Stimulated activated CD4-positive, alpha-beta T cell treated with anti-CD3 and anti-CD28 coated beads, TNF-alpha, amount 100 ng/mL, for 24 hours (primary cell): ENCODE measurements at places on chromosomes 6 and 20.
A peak's percentile ranks its signal among the peaks of the same experiment; 100 is the strongest.

- no peak for DNase-seq
These were observed 758.3 kb downstream of the HDGFL1 start for GRCh38 chr6:23327621-23328020.

- no peak for DNase-seq
These were observed 30.3 kb upstream of the VEGFA start for GRCh38 chr6:43739642-43740091.

GRCh38 chr6:20001286-20001685 lies 164.1 kb downstream of the ID4 start:
- DNase-seq = no peak

- no peak for DNase-seq
These were observed 129.1 kb upstream of the SPACA1 start for GRCh38 chr6:87918461-87918941.

DNA sequence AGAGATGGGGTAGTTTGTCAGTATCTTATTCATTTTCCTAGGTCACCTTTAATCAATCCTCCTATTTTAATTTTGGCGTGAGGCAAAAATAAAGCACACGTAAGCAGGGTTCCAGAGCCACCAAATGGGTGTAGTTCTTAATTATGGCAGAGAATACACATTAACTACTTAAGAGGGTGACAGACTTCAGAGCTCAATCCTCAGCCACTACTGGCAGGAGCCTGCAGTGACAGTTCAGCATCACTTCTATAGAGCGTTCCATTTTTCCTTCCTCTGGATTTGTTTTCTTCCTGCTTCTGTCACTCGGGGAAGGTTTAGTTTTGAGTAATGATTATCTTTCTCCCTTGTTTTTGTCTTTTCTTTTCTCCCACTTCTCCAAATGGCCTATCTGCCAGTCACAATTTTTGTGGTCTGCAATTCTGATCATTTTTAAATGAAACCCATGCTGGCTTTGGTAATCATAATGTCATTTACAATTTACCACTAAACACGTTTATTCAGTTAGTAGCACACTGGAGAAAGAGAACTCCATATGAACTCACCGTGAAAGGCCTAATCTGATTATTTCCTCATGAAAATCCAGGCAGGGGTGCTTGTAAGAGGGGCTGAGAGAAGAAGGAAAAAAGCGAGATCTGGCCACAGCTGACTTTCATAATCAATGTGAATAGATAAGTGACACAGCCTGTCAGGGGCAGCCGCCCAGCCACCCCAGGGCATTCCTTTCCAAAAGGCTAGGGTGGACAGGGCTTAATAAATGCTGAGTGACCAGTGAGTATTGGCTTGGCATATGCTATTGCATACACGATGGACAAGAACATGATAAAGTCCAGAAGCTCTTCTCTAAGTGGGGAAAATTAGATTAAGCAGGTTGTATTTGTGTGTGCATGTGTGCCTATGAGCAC lies 412.1 kb downstream of the PKHD1 start:
- DNase-seq = no peak

DNA sequence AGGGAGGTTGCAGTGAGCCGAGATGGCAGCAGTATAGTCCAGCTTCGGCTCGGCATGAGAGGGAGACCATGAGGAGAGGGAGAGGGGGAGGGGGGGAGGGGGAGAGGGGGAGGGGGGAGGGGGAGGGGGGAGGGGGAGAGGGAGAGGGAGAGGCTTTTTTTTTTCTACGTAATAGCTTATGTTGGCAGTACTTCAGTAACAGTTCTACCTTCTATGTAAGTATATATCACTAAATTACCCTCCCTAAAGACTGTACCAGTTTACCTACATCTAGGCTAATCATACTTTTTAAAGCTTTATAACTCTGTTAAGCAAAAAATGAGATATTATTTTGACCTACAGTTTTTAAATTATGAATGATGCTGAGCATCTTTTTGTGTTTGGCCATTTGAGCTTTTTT lies 13.6 kb downstream of the TM9SF4 start:
- no peak for DNase-seq

- DNase-seq = peak; percentile 65
These were observed 171.4 kb downstream of the DTNBP1 start for GRCh38 chr6:15491255-15491985.

GRCh38 chr6:127951172-127951917 lies 50.5 kb upstream of the THEMIS start:
- DNase-seq = no peak

- DNase-seq = no peak
These were observed 4.3 kb downstream of the MICA start for GRCh38 chr6:31407699-31408098.

- no peak for DNase-seq
These were observed 118.3 kb downstream of the KCNQ5 start for GRCh38 chr6:72740135-72740534.

DNA sequence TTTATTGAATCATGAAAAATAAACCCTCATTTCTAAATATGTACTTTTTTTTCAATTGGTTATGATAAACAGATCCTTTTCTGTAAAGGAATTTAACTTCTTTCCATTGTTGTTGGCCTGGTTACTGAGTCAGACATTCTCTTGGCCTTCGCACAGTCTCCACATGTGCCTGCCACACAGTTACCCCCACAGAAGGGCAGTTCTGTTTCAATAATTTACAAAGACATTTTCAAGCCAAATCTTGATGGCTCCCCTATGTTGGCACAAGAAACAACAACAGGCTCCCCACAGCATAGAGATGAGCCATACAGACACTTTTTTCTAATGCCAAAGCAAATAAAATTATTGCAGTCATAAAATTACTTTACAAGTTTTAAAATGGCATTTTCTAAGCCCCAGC lies 55.6 kb upstream of the BEND6 start:
- no peak for DNase-seq

DNA sequence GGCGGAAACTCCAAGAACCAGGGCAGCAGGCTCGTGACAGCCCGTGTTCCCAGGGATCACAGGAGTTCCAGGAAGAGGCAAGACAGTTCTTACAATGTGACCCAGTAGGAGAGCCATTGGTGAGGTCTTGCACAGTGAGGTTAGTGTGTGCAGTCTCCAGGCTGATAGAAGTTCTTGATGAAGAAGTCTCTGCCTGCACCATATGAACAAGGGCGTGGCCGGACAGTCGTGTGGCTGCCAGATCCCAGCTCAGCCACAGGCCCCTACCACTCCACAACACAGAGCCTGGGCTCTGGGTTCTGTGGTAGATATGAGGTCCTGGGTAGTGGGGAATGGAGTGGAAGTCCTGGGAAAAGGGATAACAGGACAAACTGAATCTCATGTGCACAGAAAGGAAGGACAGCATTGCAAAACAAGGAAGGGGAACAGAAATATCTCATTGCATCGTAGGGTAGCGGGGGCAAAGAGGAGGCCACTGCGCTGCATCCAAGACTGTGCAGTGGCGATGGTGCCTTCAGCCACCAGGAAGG lies 65.2 kb downstream of the STX11 start:
- DNase-seq = no peak

DNA sequence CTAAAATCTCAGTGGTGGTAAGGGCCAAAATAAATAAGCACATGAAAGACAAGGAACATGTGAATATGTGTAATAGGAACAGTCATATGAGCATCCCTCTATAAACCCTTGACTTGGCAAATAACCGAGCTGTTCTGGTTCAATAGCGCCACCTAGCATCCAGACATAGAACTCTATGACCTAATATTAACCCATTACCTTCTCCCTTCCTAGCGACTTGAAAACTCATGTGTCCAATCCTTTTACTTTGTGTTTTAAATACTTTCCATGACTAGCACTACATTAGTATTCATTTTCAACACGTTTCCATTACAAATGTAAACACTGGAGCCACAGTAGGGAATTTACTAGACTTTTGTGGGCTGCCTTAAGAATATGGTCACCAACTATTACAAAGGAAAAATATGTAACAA lies 279.7 kb downstream of the UST start:
- no peak for DNase-seq

GRCh38 chr6:44621846-44622245 lies 234.3 kb downstream of the CDC5L start:
- DNase-seq = no peak

DNA sequence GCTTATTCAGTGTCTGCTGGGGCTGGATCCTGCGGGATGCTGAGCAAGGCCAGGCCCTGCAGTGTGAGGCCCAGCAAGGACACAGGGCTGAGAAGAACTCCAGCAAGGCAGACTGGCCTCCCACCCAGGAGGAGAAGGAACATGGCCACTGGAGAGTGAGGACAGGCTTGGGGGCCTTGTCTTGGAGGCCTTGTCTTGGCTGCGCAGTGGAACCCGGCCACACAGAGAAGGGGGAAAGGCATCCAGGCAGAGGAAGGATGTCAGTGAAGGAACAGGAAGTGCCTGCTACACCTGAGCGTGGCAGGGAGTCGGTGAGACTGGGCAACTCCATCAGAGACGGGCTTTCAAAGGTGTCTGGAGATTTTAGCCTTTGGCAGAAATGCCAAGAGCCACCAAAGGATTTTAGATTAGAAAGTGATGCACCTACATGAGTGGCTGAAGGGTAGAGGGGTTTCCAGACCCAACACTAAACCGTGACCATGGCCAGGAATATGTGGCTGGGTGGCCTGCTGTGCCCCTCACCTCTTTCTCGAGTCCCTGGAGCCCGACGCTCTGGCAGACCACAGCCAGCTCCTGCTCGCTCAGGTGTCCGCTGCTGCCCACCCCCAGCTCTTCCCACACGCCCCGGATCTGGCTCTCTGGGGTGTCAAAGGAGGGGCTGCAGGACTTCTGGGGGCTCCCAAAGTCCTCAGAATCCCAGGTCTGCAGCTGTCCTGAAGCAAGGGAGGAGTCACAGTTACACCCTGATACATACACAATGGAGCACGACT lies 80.8 kb downstream of the NINL start:
- no peak for DNase-seq

DNA sequence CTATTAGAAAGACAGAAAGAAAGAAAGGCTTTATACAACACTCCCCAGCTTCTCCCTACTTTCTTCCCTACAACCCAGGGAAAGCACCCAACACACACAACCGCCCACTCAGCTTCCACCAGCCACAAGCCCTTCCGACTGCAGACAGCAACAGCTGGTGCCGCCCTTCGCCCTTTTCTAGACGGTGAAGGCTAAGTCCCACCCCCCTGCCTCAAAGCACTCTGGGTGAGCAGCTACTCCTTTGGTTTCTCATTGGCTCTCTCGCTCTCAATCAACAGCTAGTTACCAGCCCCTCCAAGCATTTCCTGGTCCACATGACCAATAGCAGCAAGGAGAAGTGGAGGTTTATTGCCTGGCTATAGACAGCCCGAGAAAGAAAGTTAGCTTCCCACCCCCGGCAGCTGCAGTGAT lies 230.1 kb upstream of the MOCS1 start:
- DNase-seq = no peak

GRCh38 chr6:48994811-48995210 lies 468.2 kb downstream of the MMUT start:
- no peak for DNase-seq

DNA sequence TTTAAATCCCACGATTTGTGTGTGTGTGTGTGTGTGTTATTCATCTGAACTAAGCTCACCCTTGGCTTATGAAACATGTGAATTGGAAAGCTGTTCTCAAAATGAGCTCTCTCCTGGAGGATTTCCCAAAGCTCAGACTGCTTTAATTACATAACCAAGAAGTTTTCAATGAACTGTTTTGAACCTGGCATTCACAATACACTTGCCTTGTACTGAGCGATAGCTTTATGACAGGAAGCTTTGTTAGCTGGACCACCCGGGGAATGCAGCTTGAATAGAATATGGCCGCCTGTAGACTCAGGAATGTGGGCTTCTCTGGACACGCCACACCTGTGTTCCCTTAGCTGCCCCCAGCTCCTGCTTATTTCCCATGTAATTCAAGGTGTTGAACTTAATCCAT lies 71.4 kb upstream of the PREP start:
- no peak for DNase-seq

GRCh38 chr20:58494923-58495622 lies 20.1 kb downstream of the APCDD1L start:
- DNase-seq = no peak

DNA sequence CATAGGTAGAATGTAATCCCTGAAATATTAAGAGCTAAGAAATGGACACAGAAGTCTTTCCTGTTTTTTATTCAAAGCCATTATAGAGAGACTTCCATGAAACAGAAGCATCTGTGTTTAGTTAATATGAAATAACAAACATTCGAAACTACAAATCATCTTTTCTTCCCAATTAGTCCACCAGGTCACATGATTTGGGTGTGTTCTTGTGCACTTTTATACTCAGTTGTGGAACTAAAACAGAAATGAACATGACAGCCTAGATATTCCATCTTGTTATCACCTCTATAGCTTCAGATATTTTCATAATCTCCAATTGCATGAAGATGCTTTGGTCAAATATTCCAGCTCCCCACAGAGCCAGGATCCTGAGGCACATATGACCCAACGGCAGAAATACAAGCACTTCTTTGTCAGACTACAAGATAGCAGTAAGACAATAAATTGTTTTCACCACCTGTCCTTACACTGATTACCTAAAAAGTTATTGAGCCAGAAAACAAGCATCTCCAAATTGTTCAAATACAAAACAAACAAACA lies 116.8 kb upstream of the BEND6 start:
- DNase-seq = no peak
